ENCODE measurements at places on chromosomes 1 and 21.

GRCh38 chr1:201553496-201554189 is 14.7 kb downstream of the NAV1 start:
- no peak for DNase-seq

DNA sequence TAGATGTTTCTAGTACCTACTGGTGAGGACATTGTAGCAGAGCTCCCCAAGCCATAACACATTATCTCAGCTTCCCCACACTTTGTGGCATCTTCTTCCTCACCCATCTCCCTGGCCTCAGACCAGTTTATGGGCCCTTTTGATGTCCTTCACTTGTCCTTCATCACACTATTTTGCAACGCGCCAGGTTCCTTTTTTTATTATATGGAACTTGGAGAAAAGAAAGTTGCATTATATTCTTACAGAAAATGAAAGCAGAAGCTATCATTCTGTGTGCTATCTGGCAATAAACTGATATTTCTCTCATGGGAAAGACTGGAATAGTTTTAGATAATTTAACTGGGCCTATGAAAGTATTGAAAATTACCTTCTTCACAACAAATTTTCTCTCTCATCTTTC is 196.9 kb upstream of the ETV3 start:
- no peak for DNase-seq

GRCh38 chr1:209238356-209238755 is 345.2 kb upstream of the CAMK1G start:
- no peak for DNase-seq

DNA sequence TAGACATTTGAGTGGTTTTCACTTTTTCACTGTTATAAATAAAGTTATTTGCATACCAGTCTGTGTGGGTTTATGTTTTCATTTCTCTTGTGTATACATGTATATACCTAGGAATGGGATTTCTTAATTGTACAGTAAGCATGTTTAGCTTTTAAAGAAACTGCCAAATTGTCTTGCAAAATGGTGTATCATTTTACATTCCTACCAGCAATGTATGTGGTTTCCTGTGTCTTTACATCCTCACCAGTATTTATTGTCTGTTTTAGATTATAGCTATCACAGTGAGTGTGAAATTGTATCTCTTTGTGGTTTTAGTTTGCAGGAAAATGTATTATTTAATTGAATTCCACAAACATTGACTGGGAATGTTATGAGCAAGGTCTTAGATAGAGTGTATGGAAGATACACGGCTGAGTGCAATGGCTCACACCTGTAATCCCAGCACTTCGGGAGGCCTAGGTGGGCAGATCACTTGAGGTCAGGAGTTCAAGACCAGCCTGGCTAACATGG is 57.3 kb downstream of the MACF1 start:
- no peak for DNase-seq

DNA sequence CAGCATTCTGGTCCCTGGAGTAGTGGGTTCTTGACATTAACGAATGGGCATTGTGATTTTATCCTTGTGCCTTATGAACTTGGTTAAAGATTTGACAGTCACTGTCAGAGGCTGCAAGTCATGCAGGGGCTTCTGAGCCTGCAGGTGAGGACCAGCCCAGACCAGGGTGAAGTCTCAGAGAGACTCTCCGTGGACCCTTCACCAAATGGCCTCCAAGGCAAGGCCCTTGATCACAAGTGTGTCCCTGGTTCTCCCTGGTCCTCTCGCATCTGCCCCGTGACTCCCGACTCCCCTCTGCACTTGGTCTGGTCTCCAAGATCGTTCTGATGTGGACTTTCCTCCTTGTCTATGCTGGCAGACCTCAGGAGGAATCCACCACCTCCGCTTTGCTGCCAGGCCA is 476.5 kb upstream of the VAMP3 start:
- no peak for DNase-seq

DNA sequence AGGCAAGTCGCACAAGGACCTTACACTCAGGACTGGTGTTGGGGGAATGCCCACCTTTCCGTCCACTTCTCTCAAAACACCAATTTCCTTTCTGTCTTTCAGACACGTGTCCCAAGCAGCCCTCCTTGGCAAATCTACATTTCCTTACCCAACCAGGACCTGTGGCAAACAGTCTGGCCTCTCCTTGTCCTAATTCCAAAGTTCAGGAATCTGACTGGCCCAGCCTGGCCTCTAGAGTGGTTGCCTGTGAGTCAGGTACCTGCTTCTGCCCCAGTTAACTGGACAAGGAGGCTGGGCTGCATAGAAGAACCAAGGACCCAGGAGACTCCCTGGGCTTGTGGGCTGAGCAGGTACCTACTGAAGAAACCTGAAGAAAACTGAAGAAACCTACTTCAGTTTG is 34.3 kb upstream of the CITED4 start:
- DNase-seq = no peak

- DNase-seq = no peak
Observed at GRCh38 chr1:203764105-203765028, 616 bp upstream of the LAX1 start.

GRCh38 chr1:28506907-28507246 is 1.0 kb downstream of the RCC1 start:
- no peak for DNase-seq

GRCh38 chr1:27724961-27725373 is 794 bp upstream of the FAM76A start:
- peak; percentile 19 for DNase-seq

Data from heart left ventricle (tissue), 16 donors.